RCC 7860 (cell line): ENCODE measurements at places on chromosomes 3 and 15.

DNA sequence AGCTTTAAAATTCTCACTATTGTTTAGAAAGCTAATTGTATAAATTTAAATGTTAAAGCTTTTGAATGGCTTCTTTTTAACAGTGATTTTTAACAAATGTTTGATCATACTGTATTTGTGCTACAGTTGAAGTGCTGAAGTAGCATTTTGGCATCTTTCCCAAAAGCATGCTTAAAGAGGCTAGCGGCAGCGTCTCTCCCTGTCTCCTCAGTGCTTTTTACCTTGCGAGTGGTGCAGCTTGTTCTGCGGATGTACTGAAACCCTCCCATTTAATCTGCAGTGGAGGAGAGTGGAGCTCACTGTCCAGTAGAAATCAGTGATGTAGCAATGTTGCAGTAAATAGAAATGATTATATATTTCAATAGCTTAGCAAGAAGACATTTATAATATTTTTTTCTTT, 43.7 kb downstream of the LRRC49 start:
- DNase-seq, result no peak

- no peak for DNase-seq
Observed at GRCh38 chr3:47716656-47717055, 65.0 kb downstream of the SMARCC1 start.

DNA sequence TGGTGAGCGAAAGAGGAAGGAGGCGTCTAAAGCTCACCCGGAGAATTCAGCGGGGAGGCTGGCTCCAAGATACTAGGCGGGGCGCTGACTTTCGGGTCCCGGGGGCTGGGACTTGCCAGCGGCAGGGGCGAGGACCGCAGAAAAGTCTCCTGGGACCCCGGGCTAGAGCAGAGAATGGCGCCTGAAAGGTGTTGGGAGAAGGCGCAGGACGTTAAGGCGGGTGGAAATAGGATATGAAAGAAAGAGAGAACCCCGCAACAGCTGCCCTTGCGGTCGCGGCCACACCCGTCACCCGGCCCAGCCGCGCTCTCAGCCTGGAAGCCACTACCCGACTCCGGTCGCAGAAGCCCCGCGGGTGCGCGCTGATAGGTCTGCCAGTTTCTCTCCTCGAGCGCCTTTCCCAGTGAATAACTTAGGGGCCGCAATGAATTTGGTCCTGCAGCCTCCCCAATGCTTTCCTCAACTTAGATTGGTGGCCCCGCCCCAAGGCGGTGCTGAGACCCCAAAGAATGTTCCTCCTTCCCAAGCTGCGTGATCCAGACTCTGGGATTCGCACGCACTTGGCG, 604 bp downstream of the LTK start:
- DNase-seq, result no peak

DNA sequence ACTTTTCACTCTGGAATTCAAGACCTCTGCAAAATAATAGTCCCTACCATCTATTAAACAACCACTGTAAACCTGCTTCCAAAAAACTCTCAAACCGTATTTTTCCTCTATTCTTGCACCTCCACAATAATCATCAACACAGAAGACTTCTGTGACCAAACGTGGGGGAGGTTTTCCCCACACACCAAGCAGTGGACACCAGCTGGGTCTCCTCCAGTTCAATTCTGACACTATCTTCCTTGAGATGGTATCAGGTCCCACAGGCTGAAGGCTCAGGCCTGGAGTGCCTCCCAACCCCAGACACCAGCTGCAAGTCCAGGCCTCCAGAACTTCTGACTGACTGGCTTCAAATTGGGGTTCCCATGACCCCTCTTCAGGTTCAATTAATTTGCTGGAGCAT, 89.6 kb upstream of the RAP2B start:
- DNase-seq, result no peak

GRCh38 chr15:89332446-89332845, 2.2 kb downstream of the POLG start:
- no peak for DNase-seq

DNA sequence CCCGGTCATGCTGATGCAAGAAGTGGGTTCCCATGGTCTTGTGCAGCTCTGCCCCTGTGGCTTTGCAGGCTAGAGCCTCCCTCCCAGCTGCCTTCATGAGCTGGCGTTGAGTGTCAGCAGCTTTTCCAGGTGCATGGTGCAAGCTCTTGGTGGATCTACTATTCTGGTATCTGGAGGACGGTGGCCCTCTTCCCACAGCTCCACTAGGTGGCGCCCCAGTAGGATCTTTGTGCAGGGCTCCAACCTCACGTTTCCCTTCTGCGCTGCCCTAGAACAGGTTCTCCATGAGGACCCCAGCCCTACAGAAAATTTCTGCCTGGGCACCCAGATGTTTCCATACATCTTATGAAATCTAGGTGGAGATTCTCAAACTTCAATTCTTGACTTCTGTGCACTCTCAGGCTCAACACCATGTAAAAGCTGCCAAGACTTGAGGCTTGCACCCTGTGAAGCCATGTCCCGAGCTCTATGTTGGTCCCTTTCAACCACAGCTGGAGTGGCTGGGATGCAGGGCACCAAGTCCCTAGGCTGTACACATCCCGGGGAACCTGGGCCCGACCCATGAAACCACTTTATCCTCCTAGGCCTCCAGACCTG, 238.4 kb upstream of the MDFIC2 start:
- DNase-seq, result peak; percentile 15

- no peak for DNase-seq
Observed at GRCh38 chr3:182124187-182124586, 412.5 kb downstream of the SOX2 start.

DNA sequence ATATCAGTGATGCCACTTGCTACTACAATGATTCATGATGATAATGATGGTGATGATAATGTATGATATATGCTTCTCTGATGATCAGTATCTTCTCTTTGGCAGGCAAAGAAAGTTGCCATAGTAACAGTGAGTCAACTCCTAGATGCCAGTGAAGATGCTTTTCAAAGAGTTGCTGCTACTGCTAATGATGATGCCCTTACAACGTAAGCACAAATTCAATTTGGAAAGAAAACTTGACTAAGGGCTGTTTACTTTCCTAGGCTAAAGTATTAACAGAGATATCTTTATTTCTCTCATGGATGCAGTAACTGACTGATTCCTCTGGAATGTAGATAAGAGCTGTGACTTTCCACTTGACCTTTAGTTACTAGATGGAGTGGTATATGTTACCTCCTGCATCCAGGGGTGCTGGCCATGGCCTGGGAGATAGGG, 27.8 kb downstream of the ADGRG7 start:
- DNase-seq, result peak; percentile 12

DNA sequence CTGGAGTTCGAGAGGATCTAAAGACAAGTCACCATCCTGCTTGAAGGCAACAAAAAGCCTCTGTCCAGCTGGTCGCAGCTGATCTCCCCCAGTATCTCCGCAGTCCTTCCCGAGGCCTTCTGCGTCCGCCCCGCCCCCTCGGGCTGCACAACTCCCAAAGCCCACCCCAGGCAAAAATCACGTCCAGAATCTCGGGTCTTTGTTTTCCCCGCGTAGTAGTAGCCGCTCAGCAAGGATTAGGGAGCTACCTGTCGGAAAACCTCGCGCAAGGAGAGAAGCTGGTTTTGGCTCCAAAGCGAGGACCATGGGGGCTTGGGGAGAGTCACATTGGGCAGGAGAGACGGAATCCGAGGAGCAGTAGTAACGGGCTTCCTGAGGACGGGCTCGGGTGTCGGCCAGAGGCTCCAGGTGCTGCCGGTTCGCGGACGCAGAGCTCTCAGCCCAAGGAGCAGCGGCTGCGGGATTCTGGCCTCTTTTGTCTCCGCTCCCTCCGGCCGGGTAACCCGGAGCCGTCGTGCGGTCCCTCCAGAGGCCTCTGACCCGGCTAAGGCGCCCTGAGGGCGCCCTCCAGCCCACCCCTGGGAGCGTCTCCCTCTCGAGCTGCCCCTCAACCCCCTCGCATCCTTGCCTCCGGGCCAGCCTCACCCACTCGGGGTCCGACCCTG, 401 bp downstream of the ZSCAN29 start:
- DNase-seq, result no peak

GRCh38 chr3:24907106-24907505, 412.5 kb upstream of the THRB start:
- no peak for DNase-seq
